ENCODE measurements at places on chromosomes 6 and 20. TPM values are rescaled to one million over a fixed set of nuclear protein-coding genes. Genes with fewer than 3 reads are reported as not detected.

GRCh38 chr6:46734867-46735719, at the start of gene PLA2G7:
Gene PLA2G7 (minus strand): TSS chr6:46735375. CDS start chr6:46722891, 12,484 bp downstream.
- H3K27ac ChIP-seq, result peak within 1 kb of the TSS; percentile 60
- peaks cover 8% of the 10 kb centered on the region for H3K4me1 ChIP-seq
- H3K36me3 ChIP-seq, result no peaks in the 10 kb centered on the region
- H3K4me3 ChIP-seq, result peak within 1 kb of the TSS; percentile 83
- peaks cover 71% of the 10 kb centered on the region for H3K27me3 ChIP-seq

DNA sequence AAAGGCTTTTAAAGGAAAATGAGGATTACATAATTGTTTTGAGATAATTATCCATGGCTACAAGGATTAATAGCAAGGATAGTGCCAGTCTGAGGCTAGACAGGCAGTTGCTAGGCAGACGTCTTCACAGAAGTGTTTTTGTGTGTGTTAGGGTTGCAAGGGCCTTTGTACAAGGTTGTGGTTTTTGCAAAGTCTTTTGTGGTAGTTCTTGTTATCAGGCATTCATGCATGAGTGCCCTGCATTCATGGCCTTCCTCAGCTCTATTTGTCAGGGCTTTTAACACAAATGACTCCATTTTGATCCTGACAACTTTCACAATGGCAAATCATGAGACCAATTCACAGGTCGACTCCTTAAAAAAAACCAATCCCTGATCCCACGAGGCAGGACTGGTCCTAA, 68.1 kb upstream of the TXNDC5 start:
- H3K27me3 ChIP-seq, result peaks cover 20% of the 10 kb centered on the region
- no peak overlapping the region for H3K4me3 ChIP-seq
- peaks cover 11% of the 10 kb centered on the region for H3K4me1 ChIP-seq
- H3K36me3 ChIP-seq, result no peaks in the 10 kb centered on the region
- DNase-seq, result no peak
- H3K27ac ChIP-seq, result no peak overlapping the region

GRCh38 chr20:46354207-46354555, 45.9 kb upstream of the CDH22 start:
- no peak overlapping the region for H3K4me3 ChIP-seq
- no peaks in the 10 kb centered on the region for H3K27me3 ChIP-seq
- H3K4me1 ChIP-seq, result peaks cover 14% of the 10 kb centered on the region

The PTCRA gene
- not detected for total RNA-seq

- no peak overlapping the region for H3K27ac ChIP-seq
- H3K4me1 ChIP-seq, result no peaks in the 10 kb centered on the region
- H3K36me3 ChIP-seq, result no peaks in the 10 kb centered on the region
- no peak for DNase-seq
Observed at GRCh38 chr20:44157061-44157460, 29.9 kb downstream of the JPH2 start.

The CRISP3 gene
- total RNA-seq, result not detected

- no peak overlapping the region for H3K27ac ChIP-seq
- no peaks in the 10 kb centered on the region for H3K36me3 ChIP-seq
- peaks cover 9% of the 10 kb centered on the region for H3K27me3 ChIP-seq
- no peak for DNase-seq
- H3K4me1 ChIP-seq, result peaks cover 11% of the 10 kb centered on the region
Observed at GRCh38 chr6:41964201-41964887, 22.7 kb upstream of the CCND3 start.

GRCh38 chr6:154138793-154139192, 99.8 kb downstream of the OPRM1 start:
- no peak for DNase-seq
- no peaks in the 10 kb centered on the region for H3K27me3 ChIP-seq
- no peak overlapping the region for H3K27ac ChIP-seq
- H3K36me3 ChIP-seq, result no peaks in the 10 kb centered on the region

GRCh38 chr6:158032354-158032733, 50.7 kb downstream of the SYNJ2 start:
- DNase-seq, result no peak
- peaks cover 13% of the 10 kb centered on the region for H3K36me3 ChIP-seq
